ENCODE measurements at places on chromosomes 4 and X.

GRCh38 chr4:11931266-11931820 is 502.6 kb upstream of the HS3ST1 start:
- no peak for DNase-seq

DNA sequence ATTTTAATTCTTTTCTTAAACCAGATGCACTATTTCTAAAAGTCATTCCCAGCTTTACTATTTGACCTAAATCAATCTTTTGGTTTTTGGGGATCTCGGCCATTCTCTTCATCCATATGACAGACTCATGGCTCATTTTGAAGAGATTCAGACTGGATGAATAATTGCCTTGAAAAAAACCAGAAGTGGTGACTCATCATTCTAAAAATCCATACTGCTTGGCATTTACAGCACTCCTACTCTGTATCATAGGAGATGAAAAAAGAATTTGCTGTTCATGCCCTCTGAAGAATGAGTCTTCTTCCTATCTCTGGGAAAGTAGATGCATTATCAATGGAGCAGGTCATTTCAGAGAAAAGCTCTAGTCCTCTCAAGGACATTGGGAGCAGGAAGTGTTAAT is 220.5 kb upstream of the RPS6KA3 start:
- DNase-seq: no peak

GRCh38 chr4:84028340-84028739 is 470.8 kb downstream of the NKX6-1 start:
- DNase-seq: no peak

DNA sequence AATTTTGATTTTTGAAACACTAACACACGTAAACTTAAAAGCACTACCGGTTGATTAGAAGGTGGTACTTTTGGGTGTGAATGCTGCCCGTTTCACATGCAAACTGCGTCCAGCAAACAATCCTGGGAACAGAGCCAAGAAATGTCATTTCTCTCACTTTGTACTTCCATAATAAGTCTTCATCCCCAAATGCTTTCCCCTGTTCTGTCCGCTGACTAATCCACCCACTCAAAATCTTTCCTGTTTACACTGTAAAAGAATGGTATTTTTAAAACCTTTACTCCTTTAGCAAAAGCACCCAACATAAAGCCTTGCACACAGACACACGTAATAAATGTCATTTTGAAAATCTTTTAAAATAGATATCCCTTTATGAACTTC is 39.1 kb upstream of the PDLIM5 start:
- no peak for DNase-seq

DNA sequence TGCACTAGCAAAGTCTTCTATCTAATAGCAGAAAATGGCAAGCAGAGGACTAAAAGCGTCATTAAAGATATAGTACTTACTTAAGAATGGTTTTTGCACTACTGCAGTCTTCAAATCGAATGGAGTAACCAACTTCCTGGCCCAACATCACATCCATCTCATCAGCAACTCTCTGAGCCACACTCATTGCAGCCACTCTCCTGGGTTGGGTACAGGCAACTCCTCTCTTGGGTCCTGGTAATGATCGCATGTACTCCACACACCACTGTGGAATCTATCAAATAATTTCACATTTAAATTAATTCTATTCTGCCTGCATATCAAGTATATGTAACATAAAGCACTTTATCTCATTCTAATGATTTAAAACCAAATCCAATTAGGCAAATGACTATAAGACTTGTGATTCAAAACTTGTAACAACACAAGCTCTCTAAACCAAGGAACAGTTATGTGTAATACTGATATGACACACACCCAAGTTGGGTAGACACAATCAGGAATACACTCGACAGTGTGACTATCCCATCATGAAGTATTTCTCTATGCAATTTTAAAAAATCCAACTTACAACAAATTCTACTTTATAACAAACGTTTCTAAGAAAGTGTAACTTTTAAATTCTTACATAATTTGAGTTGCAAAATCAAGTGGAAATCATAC is 13.6 kb downstream of the DHX15 start:
- no peak for DNase-seq

DNA sequence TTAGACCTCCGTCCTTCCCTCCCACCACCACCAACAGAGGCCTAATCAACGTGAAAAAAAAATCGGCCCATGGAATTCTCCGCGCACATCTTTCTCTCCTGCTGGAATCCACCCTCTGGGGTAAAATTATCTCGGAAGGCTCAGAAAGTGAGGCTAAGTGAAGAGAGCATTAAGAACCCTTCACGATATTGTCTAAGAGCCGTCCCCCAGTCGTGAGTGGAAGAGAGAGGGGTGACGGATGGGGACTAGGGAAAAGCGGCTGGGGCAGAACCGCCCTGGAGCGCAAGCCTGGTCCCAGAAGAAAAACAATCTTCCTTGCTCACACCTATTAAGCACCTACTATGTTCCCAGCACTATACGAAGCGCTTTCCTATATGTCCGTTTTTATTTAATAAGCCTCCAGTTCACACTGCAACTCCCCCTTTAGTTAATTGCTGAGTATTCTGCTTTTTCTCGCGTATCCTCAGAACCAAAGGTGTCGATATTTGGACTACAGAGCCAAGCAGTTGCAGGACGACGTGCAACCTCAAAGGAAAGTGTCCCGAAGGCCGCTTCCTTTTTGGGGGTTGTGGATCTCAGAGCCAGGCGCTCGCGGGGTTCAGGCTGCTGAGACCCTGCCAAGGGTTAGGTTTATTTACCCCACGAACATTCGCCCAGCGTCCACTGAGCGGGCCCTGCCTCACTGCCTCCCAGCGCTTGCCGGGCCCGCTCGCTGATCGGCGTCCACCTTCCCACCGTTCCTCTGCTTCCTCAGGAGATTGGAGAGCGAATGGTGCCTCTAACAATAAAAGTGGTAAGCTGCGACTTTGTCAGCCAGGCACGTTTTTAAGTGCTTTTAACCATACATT is 889 bp downstream of the MGARP start:
- DNase-seq: no peak

GRCh38 chr4:153510252-153511001 is 44.3 kb downstream of the TMEM131L start:
- no peak for DNase-seq

DNA sequence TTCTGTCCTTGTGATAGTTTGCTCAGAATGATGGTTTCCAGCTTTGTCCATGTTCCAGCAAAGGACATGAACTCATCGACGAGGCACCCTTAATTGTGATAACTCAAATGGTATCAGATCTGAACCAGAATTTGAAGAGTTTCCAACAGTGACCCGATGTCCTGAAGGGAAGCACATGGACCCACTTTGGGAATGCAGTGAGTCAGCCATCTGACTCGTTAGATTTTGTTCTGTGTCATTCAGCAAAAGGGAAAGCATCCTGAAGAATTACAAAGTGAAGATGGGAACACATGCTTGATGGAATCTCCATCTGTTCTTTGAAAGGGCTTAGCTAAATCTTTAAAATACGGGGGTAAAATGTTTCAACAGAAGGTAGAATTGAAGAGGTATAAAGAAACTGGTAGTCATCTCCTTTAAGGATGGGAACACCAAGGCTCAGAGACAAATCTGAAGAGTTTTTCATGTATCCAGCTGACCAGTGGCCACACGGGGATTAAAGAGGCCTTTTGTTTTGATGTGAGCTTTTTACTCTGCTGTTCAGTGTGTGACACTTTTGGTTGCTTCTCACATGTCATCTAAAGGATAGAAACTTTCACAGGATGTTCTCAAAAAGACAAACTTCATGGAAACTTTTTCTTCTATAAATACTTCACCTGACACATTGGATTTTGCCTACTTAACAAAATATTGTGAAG is 393.8 kb downstream of the INPP4B start:
- DNase-seq: no peak

DNA sequence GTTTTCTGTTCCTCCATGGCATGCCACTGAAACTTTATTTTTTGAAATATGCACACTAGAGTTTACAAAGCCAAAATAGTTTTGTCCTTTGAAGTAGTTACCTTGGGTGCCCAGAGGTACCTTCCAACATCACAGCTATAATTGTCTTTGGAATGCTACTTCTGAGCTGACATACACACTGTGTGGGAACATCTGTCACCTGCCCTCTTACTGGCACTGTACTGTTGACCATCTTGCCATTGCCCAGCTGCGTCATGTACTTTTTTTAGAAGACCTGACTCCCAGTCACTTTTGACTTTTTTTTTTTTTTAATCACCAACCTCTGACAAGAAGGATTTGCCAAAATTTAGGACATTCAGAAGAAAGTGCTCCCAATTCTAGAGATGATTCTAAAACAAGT is 200.5 kb upstream of the CXorf66 start:
- no peak for DNase-seq

- DNase-seq: no peak
These were observed 41.6 kb downstream of the TIGD2 start for GRCh38 chr4:89152972-89153371.

DNA sequence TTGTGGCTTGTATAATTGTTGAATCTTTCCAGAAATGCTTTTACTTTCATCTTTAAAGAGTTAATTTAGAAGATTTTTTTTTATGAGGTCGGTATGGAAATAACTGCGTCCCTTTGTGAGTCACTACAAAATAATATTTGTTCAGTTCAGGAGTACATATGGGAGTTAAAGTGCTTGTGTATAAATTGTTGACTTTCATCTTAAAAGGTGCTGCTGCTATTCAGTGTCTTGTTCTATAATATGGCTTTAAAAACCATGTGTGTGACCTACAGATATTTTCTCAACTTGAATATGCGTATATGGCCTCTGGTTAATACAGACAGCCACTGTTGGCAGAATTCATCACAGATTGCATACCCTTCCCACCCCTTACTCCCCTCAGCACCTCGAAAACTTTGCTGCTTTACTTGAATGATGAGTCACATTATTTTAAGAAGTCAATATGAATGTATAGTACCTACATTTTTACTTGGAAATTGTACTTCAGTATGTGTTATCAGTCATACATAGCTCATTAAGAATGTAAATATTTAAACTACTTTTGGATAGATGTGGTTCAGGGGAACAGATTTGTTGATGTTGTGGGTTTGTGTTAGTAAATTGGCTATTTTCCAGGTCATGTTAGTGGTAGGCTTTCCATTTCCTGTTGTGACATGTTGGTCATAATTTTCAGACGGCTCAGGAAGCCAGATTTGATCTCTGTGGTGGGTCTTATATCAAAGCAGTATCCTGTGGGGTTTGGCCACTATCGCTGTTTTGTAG is 1.5 kb downstream of the CLCN3 start:
- DNase-seq: no peak

DNA sequence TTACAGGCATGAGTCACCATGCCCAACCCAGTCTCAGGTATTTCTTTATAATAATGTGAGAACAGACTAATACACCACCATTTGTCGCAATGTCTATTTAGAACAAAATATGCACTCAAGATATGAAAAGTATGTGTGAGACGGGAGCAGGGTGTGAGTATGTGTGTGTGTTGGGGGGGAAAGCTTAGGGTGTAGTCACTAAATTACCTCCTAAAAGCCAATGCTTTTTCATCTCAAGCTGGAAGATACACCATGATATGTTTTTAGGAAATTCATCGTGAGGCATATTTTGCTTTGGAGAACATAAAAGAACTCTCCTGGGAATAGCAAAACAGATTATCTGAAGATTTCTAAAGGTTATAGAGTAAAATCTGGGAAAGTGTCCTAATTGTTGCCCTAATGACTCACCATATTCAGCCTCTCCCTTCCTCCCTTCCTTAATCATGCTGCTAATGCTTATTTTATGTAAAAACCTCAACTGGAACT is 262.7 kb downstream of the PDHA2 start:
- no peak for DNase-seq

GRCh38 chr4:10237131-10237530 is 120.5 kb upstream of the WDR1 start:
- DNase-seq: no peak

DNA sequence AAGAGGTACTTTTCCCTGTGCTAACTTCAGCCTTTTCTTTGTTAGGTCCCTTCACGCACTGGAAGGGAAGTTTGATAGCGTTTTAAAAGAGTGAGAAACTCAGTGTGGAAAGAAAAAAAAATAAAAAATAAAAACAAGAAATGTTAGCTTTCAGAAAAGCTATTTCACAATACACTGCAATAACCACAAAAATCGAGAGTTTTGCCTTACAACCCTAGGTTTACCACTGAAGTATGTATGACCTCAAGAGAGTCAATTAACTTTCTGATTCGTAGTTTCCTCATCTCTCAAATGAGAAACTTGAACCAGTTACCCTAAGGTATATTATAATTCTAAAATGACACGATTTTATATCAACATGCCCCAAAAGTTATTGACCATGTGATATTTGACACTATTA is 93.9 kb upstream of the JADE1 start:
- no peak for DNase-seq

DNA sequence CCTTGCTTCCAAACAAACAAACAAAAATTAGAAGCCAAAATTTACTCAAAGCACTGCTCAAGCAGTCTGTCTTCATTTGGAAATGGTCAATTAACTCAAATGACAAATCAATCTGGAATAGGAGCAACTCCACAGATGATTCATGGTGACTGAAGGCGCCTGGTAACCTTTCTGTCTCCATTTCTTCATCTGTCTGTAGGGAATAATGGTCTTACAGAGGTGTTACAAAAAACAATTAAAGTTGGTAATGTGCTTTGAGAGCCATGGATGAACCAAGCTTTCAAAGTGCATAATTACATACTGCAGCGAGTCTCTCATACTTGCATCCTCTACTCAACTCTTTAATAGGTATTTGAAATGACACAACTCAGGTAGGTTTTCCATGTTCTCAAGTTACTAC is 38.3 kb upstream of the STAG2 start:
- no peak for DNase-seq

DNA sequence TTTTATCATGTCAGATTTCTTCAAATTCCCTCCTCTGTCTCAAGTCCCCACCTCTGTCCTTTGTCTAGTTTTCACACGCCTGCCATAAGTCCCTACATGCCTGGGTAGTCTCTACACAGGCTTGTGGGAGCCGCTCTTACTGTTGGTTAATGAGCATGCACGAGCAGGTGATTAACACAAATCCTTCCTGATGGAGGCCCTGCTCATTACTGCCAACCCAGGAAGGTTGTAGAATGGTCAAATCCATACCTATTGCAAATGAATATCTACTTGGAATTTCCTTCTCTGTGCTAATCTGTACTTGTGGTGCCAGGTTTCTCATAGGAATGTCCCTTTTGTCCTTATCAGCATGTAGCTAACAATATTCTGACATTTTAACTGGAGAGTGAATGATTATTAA is 208.4 kb upstream of the HDX start:
- no peak for DNase-seq

GRCh38 chr4:18404642-18405041 is 383.1 kb upstream of the LCORL start:
- no peak for DNase-seq

DNA sequence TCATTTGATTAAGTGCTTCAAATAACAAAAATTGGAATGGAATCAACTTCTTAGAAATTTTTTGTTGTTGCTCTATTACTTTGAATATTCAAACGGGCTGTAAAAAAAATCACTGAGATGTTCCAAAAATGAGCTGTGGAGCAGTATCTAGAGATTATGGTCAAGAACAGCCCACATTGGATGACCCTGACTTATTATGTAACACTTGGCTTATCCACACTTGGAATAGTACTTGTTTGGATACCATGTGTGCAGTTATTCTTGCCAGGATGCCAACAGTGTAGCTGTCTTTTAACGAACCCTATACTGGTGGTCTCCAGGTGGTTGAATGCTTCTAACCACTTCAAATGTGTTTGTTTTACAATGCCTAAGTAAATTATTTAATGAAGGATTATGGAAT is 64.9 kb upstream of the CAMK2D start:
- DNase-seq: no peak

GRCh38 chr4:53963781-53964180 is 100.6 kb downstream of the CHIC2 start:
- no peak for DNase-seq
